ENCODE measurements at places on chromosomes 12 and 14. TPM values are rescaled to one million over a fixed set of nuclear protein-coding genes. Genes with fewer than 3 reads are reported as not detected.

Gene ALDH1L2
- 2.9 TPM for total RNA-seq

Gene ZDHHC22
- not detected for total RNA-seq

Gene ANO4
- 1.3 TPM for total RNA-seq

Gene SIX6
- total RNA-seq, result not detected

Gene SLC25A21
- 3.8 TPM for total RNA-seq

Gene PTPRQ
- total RNA-seq, result not detected

All from airway epithelial cell (primary cell).